ENCODE measurements at places on chromosomes 16 and 17. TPM values are rescaled to one million over a fixed set of nuclear protein-coding genes. Genes with fewer than 3 reads are reported as not detected.

The CCDC144A gene
- 0.28 TPM for polyA plus RNA-seq

The CHST4 gene
- 0.10 TPM for polyA plus RNA-seq

The TRAP1 gene
- polyA plus RNA-seq: 56.3 TPM

The PGAP3 gene
- 7.9 TPM for polyA plus RNA-seq

The NACA2 gene
- not detected for polyA plus RNA-seq

The KRTAP2-1 gene
- not detected for polyA plus RNA-seq

The PPM1E gene
- polyA plus RNA-seq: 0.17 TPM

The CA7 gene
- not detected for polyA plus RNA-seq

The ZNF771 gene
- 12.8 TPM for polyA plus RNA-seq

The KRT40 gene
- polyA plus RNA-seq: not detected

DNA sequence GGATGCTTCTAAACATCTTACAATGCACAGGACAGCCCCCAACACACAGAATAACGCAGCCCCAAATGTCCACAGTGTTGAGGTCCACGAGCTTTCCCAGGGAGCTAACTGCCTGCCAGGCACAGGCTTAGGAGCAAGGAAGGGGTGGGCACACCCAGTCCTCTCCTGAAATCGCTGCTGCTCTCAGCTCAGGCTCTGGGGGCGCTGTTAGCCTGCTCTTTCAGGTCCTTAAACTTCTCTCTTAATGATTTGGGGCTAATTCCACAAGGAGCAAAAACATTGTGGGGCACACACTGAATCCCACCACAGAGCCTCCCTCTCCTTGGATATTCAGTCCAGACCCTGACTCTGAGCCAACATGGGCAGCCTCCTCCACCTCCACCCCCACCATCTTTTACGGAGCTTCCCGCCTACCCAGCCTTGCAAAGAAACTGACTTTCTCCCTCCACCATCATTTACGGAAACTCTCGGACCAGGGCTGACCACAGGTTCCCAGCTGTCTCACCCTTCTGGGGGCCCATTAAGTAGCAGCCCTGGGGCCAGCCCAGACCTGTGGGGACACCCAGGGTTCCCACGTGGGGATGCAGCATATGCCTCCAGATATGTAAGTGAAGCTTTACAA lies 1.1 kb downstream of the CD300H start:
- DNase-seq: no peak

DNA sequence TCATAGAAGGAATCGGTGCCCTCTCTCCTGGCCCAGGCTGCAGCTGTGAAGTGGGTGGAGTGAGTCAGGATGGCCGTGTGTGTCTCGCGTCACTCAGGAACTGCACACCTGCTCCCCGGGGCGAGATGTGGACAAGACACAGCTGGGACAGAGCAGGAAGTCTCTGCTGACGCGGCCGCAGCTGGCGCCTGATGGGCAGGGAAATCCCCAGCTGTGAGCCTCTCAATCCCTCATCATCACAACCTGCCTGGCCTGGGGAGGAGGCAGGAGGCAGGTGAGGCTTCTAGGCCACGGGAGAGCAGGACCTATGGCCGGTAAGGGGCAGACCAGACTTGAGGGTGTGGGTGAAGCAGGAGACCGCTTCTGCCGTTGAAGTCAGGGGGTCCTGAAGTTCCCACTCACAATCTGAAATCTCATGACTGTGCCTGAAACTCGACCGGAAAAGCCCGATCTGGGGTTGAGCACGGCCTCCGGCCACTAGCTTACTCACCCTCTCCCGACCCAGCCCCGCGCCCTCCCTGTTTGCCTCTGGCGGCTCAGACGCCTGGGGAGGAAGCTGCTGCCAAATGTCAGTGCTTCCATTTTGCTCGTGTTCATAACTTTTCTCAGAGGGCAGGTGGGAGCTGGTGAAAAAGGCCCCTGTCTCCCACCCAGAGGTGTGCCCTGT lies 1.1 kb upstream of the TRPV3 start:
- DNase-seq: no peak

GRCh38 chr16:10876799-10877341 lies at the start of gene CIITA:
TSS of gene CIITA (plus strand) at chr16:10877202. CDS start at chr16:10877331, 129 bp downstream.
- DNase-seq: peak; percentile 51

GRCh38 chr17:49959183-49959935 lies 9.6 kb upstream of the DLX4 start:
- no peak for DNase-seq

GRCh38 chr16:7962091-7962879 lies 628.0 kb downstream of the TMEM114 start:
- no peak for DNase-seq

GRCh38 chr17:79983456-79983855 lies 52.2 kb downstream of the TBC1D16 start:
- DNase-seq: peak; percentile 29

DNA sequence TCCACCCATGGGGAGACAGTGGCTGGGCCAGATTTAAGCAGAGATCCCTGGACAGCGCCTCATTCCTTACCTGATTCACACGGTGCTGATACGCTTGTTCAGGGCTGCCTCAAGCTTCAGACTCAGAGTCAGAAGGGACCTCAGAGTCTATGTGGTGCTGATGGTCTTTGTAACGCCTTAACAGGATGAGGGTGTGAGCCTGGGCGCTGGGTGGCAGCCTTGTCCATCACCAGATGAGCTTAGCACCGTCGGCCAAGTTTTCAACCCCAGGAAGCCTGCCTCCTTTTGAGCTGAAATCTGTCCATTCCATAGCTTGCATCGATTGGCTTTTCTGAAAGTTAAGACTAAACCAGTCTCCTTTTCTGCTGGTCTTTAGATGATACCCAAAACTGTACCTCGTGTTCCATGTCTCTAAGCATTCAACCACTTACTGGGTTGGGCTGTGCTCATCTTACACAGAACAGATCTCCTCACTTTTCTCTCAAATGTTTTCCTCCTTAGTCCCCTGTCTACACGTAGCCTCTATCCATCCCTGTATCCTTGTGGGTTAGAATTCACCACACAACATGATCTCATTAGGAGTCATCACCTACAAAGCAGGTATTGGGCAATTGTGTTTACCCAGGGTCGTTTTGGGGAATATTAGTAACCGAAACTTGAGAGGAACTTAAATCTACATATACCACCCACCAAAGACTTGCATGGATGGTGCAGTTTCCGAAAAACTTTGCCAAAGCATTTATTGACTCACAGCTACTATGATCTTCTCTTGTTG lies 573.4 kb downstream of the CDH13 start:
- no peak for DNase-seq

DNA sequence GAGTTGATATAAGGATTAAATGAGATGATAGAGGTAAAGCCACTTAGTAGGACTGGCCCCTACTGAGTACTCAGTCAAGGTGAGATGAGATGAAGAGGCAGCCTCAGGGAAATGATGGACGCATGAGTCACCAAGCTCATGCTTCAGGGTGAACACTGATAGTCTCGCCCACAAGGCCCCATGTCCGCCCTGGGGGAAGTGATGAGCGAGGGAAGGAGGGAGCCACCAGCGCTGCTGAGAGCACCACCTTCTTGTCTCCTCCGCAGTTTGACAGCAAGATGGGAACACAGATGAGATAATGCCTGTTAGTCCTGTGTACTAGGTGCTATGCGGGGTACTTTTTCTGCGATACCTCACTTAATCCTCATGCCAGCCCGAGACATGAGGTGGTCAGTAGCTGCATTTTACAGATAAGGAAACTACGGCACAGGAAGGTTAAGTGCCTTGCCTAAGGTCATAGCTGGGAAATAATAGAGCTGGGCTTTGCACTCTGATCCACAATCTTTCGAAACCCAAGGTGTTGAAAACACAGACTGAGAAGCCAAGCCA lies 383.0 kb downstream of the CPPED1 start:
- no peak for DNase-seq

DNA sequence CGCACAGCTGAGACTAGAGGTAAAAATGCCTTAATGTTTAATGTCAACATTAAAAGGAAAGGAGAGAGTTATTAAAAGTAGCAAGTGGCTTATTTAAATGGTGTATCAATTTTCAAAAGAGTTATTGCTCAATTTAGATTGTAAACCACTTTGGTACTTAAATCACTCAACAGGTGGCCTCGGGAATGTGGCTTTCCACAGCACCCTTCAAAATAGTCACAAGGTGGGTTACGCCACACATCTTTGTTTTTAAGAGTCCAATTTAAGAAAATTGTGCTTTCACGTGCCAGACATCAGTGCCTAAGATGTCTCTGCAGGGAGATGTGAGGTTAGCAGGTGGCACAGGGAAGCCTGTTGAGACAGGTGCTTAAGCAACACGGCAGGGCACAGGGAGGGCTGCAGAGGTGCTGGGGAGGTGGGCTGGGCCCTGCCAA lies 27.5 kb upstream of the ADCY7 start:
- no peak for DNase-seq

- no peak for DNase-seq
These were observed 129.6 kb upstream of the LHX1 start for GRCh38 chr17:36807496-36808179.

DNA sequence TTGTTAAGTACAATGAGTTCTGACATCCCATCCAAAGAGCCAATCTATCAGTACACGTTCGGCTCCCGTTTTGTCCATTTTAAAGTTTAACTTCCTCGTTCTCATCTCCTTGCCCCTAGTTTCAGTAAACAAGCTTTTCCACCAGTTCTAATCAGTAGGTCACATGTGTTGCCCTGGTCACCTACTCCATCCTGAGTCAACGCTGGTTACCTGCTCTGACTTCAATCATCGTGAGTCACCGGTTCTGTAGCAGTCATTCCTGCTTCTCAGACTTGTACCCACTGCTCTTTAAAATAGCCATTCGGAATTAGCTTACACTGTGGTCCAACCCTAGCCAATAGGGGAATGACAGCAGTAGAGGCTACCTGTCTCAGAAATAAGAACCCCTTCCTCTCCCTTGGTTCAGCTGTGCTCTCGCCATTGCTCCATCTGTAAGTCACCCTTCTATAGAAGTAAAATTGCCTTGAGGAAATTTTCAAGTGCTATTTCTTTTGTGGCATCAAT lies 191.0 kb downstream of the CPPED1 start:
- DNase-seq: no peak

GRCh38 chr17:44707755-44708400 lies 587 bp upstream of the DBF4B start:
- no peak for DNase-seq

DNA sequence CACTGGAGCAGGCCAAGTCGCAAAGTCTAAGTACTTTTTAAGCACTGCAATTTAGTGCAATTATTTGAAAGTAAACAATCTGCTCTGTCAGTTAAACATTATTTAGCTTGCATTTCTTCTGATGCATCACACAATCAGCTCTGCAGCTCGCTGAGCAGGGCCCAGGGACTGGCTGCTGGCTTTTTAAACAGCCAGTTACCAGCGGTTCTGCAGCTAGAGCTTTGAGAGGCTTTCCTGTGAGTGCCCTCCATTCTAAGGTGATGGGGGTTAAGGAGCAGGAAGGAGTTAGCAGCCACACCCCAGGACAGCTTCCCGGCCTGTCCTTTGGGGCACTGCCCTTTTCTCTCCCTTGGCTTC lies 154.3 kb downstream of the SALL1 start:
- DNase-seq: no peak

DNA sequence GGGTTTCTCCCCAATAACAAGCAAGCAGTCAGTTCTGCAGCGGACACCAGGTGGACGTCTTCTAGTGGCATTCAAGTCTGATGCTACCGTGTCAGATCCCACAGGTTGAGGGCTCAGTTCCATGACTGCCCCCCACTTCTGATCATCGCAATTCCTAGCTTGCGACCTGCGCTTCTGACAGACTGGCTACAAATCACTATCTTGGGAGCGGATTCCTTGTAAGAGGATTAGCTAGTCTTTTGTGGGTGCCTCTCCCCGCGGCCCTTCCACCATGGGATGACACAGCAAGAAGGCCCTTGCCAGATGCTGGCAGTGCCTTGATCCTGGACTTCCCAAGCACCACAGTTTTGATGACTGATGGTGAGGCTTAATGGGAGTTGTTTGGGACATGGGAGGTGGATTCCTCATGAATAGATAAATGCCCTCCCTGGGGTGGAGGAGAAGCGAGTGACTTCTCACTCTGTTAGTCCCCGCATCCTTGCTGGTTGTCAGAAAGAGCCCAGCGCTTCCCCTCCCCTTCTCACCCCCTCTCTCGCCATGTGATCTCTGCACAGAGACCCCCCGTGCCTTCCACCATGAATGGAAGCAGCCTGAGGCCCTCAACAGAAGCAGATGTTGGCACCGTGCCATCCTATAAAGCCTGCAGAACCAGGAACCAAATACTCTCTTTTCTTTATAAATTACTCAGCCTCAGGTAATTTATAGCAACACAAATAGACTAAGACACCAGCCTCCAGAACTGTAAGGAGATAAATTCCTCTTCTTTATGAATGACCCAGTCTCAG lies 19.1 kb downstream of the CDIP1 start:
- no peak for DNase-seq

DNA sequence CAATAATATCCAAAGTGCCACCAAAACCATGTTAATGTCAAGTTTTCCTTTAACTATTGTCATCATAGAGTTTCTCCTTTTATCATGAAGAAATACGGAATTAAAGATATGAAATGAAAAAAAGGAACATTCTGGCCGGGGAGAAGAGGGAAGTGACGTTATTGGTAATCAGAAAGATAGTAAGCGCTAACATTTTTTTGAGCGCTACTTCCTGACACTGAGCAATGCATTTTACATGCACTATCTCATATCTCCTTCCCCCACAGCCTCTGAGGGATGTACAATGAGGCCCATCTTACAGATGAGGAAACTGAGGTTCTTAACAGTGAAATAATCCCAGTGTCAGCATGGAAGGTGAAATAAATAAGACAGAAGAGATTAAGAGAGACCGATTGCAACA lies 410.9 kb downstream of the SOX9 start:
- no peak for DNase-seq

GRCh38 chr16:74605746-74606520 lies 981 bp downstream of the GLG1 start:
- no peak for DNase-seq

- no peak for DNase-seq
These were observed 163.8 kb upstream of the TBX2 start for GRCh38 chr17:61235827-61236197.

GRCh38 chr17:40936976-40937375 lies 470 bp downstream of the KRT23 start:
- no peak for DNase-seq

- peak; percentile 77 for DNase-seq
These were observed 800 bp downstream of the PLEKHH3 start for GRCh38 chr17:42675965-42676423.

DNA sequence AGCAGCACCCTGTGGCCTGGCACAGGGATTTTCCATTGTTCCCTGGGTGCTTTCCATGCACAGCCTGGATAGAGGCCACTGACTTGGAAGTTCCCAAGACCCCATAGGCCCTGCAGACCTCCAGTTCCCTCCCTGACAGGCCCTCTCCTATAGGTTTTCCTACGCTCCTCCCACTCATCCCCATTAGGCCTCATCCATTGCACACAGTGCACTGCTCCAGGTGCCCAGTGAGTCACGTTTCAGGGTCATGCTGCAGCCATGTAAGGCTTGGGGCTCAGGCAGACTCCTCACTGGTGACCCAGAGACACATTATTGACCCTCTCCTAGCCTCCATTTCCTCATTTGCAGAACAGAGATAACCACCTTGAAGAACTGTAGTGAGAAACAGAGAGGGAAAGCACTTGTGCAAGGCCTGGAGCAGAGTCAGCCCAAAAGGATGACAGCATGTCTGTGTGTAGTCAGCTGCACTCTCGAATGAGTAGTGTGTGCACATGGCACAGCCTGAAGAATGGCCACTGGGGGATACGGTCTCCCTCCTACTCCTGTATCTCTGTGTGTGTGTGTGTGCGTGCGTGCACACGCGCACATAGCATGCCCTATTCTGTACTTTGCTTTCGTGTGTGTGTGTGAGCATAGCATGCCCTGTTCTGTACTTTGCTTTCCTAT lies 26.8 kb downstream of the DRC3 start:
- no peak for DNase-seq

GRCh38 chr16:67013823-67014633 lies 14.9 kb upstream of the CBFB start:
- DNase-seq: peak; percentile 90

GRCh38 chr17:38451030-38451839 lies 23.0 kb downstream of the ARHGAP23 start:
- DNase-seq: no peak

- no peak for DNase-seq
These were observed 80.1 kb upstream of the TRAP1 start for GRCh38 chr16:3797473-3797872.

Measured in ovary (tissue), 10 donors.